ENCODE measurements at places on chromosomes 11 and 22.

GRCh38 chr11:131924001-131924400, 553.6 kb downstream of the NTM start:
- DNase-seq = no peak

GRCh38 chr22:39132871-39133524, 19.5 kb downstream of the CBX7 start:
- no peak for DNase-seq

DNA sequence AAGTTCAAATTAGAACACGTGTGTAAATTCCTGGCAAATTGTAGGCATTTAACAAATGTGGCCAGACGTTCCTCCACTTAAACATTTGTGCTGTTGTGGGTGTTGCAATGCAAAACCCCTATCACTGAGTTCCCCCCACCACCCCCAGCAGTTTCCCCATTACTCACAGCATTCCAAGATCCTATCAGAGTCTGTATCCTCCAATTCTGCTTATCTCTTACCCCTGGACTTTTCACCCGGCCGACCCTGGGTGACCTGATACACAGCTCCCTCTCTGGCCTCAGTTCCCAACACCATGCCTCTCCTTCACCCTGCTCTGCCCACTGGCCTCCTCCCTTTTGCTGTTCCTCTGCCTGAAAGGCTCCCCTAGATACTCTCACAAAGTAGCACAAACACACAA, 31.4 kb upstream of the AQP11 start:
- no peak for DNase-seq

DNA sequence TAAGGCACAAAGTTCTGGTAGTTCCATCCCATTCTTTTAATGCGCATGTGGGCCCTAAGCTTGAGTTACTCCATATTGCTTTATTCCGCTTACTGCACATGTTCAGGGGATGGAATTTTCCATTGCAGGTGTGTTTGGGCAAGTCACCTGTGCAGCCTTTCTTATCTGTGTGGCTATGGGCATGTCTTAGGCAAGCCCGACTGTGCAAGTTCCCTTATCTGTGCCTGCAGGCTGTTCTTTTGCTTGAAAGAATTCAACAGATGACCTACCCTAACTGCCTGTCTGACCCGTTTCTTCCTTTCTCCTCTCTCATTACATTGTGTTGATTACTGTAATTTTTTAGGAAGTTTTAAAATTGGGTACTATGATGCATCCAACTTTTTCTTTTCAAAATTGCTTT, 363.6 kb downstream of the TTC28 start:
- no peak for DNase-seq

GRCh38 chr11:723120-723883, 17.3 kb downstream of the EPS8L2 start:
- no peak for DNase-seq

- DNase-seq = no peak
Observed at GRCh38 chr22:20384865-20385264, 9.1 kb upstream of the ZNF74 start.

- no peak for DNase-seq
Observed at GRCh38 chr22:29786031-29786430, 18.9 kb downstream of the UQCR10 start.

DNA sequence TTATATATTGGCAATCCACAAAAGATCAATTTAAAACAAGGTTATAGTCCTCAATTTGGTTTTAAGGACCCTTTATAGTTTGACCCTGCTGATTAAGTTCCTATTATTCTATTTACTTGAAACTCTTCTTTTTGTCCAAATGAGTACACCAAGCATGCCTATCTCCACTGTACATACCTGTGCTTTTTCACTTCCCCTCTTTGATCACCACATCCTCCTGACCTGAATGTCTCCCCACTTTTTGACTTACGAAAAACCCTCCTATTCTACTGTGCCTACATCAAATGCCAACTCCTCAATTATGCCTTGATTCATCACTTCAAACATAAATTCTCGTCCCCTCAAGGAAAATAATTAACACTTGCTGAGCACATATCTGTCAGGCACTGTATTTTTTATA, 113.5 kb downstream of the SOX6 start:
- DNase-seq = no peak

DNA sequence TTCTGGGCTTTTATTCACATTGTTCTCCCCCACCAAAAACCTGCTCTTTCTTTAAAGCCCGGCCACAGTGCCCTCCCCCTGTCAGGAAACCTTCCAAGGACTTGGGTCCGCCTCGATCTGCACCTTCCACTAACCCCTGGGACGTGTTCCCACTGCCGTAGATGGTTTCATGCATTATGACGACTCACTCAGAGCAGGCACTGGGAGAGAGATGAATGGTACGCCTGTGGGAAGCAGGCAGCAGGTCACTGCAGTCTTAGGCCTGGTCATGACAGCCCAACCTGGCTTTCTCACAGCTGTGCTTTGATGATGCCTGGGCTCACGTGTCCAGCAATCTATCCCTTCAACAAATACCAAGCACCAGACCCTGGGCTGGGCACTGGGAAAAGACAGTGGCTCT, 115.7 kb downstream of the WNT7B start:
- DNase-seq = no peak

GRCh38 chr22:49812838-49813237, 14.8 kb downstream of the BRD1 start:
- DNase-seq = no peak

- DNase-seq = no peak
Observed at GRCh38 chr11:20321177-20321576, 42.3 kb upstream of the HTATIP2 start.

DNA sequence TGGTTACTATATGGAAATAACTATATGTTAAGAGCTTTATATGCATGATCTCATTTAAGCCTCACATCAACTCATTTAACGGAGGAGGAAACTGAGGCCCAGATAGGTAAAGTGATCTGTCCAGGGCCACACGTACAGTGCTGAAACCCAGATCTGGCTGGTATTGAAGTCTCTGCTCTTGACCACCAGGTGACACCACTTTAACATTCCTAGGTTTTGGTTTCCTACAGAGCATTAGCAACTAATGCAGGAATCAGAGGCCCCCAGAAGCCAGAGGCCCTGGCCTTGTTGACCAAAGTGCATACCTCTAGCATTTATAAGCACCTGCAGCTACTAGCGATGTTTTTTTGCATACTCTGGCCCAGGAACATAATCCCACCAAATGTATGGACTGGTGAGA, 12.9 kb upstream of the LIMK2 start:
- no peak for DNase-seq

DNA sequence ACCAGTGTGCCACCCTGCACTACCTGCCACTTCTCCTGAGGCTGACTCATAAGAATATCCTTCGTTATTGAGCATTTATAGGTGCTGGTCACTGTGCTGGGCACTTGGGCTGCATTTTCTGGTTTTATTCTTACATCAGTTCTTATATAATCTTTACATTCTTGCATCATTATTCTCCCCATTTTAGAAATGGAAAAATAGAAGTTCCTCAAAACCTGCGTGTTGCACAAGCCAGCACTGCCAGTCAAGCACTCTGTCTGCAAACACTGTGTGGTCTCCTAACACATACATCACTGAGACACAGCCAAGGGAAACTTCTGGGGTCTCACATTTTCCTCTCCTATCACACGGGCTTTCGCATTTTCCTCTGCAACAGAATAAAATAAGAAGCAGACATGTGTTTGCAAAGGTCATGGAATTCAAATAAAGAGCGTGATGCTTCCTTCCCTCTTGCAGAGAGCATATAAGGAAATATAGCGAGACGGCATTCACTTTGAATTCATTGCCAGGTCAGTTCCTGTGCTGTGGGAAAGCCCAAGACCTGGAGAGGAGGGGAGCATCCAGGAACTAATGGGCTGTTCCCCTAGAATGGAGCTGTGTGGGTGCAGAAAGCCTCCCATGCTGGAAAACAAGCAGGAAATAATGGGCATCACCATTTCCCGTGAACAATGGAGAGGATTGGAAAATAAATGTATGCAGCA, 73.9 kb upstream of the SEZ6L start:
- DNase-seq = no peak

DNA sequence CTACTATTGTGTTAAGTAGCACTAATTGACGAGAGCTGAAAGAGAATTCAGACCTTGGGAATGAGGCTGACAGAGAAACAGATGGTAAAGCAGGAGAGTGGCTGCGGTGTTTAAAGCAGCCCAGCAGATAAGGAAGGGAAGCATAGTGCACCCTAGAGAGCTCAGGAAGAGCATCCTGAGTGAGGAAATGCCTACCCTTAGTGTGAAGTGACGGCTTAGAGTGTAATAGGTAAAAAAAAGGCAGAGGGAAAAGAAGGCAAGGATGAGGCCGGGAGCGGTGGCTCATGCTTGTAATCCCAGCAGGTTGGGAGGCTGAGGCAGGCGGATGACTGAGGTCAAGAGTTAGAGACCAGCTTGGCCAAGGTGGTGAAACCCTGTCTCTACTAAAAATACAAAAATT, 22.4 kb upstream of the ETS1 start:
- no peak for DNase-seq

DNA sequence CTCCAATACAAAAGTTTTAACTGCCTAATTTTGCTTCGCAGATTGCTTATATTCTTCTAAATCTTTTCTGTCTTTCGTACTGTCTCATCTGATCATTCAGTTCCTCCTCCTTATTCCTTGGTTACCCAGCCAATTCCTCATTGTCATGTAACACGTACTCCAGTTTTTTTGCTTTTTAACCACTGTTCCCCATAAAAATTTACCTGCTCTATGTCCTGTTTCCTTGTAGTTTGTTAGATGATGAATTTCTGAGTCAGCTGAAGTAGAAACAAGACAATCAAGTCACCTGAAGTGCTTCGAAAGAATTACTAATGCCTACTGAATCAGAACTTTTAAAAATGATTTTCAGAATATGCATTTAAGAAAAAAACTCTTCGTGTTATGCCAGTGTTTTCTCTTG, 150.6 kb downstream of the CNTN5 start:
- DNase-seq = no peak

DNA sequence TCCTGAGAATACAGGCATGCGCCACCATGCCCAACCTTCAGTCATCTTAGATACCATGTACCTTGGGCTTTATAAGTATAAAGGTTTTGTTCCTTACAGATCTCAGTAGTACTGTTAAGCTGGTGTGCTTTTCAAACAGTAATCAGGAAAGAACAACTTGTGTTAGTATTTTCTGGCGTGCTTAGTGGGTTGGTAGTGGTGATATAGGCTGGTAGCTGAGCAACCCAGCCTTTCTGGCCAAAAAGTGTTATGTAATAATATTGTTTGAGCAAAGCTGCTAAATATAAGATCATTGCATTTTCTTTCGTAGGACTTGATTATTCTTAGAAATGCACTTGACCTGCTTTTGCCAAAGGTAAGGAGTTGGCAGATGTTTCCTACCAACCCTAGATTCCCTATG, 6.5 kb downstream of the ADSL start:
- no peak for DNase-seq

GRCh38 chr11:125777309-125777708, 1.3 kb downstream of the PATE2 start:
- no peak for DNase-seq

DNA sequence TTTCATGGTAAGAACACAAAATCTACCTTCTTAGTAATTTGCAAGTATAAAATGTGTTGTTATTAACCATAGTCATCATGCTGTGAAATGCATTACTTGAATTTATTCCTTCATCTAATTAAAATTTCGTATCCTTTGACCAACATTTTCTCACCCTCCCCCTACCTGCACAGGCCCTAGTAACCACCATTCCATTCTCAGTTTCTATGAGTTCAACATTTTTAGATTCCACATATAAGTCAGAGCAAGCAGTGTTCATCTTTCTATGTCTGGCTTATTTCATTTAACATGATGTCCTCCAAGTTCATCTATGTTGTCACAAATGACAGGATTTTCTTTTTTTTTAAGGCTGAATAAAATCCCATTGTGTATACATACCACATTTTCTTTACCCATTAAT, 43.5 kb upstream of the CCDC179 start:
- DNase-seq = no peak

DNA sequence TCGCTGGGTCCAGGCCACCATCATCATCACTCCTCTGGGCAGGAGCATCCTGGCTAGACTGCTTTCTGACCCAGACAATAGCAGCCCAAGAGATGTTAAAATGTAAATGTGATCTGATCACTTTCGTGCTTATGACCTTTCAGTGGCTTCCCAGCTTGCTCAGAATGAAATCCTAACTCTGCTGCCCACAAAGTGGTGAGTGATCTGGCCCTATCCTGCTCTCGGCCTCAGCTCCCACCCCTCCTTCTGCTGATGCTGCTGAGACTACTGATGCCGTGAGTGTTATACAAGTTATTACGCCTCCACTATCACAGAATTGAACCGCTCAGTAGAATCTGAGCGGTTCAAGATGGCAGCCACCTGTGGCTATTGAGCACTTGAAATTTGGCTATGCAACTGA, 26.2 kb downstream of the ELF5 start:
- no peak for DNase-seq

DNA sequence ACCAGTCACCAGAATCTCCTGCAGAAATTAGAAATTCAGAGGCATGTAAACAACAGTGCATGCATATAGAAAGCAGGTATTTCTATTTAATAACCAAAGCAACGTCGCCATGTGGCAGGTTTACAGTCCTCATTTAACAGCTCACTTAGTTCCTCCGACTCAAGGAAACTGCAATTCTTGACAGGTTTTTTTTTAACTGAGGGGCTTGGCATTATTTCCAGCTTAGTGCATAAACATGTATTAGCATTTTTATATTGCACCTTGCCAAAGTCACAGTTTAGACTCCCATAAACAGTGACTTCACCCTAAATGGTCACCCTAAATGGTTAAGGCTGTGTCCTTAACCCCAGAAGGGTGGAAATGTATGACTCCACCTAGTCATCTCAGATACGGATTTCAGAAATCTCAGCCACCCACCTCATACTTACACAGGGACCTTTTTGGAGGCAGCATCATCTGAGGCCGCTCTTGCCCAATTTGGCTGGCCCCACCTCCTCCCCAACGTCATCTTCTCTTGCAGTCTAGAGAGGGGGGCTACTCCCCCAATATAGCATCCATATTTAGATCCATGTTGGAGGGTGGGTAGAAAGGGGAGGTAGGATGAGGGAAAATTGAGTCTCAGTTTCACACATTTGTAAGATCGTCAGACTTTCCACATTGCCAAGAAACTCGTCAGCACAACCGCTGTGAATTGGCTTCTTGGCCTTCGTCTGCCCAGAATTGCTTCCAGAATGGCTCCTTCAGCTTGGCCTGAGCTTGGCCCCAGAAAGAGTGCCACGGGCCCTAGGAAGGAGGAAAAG, 31.8 kb upstream of the SLC35C1 start:
- DNase-seq = no peak

DNA sequence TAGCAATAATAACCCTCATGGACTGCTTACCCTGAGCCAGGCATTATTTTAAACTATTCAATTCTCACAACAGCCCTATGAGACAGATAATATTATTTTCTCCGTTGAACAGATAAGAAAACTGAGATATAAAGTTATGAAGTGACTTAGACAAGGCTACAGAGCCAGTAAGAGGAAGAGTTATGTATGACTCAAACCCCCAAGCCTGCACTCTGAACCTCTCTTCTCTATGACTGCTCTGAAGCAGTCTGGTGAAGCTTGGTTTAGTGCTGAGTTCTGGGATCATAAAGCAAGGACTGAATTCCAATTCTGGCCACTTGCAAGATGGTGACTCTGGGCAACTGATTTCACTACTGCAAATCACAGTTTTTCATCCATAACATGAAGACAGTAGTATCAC, 34.5 kb downstream of the TNKS1BP1 start:
- DNase-seq = no peak

GRCh38 chr11:71940561-71941219, 11.8 kb downstream of the RNF121 start:
- DNase-seq = no peak

All from neuronal stem cell (in vitro differentiated cells).